ENCODE measurements at places on chromosomes 6 and 20.

DNA sequence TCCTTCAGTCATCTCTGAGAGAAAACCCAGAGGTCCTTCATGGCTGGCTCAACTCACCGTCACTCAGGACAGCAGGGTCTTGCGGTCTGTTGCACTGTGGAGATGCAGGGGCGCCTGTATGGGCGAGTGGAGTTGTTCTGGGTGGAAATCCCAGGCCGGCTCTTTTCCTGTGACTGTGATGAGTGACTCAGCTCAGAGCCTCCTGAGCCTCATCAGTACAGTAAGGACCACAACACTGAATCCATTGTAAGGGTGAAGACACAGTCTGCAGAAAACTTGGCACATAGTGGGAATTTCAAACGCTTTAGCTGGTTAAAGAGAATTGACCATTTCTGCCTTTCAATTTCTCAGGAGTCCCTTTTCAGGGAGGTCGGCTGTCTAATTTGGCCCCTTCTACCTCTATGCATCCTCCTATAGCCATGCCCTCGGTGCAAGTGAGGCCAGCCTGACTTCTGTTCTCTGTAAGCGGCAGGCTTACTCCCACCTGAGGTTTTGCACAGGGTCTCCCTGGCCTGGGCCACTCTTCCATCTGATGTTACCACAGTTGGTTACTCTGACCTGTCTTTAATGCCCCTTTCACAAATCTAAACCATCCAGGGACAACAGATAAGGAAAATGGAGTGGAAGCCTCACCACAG lies 35.5 kb upstream of the TBXT start:
- DNase-seq, result no peak

- no peak for DNase-seq
Observed at GRCh38 chr20:43731469-43731868, 4.7 kb upstream of the GTSF1L start.

GRCh38 chr6:79628466-79629288 lies 2.5 kb upstream of the SH3BGRL2 start:
- no peak for DNase-seq

GRCh38 chr6:155041741-155042279 lies 46.7 kb downstream of the TIAM2 start:
- DNase-seq, result no peak

Data from GM06990 (cell line).